ENCODE measurements at places on chromosomes 12 and 14.
A peak's percentile ranks its signal among the peaks of the same experiment; 100 is the strongest.

DNA sequence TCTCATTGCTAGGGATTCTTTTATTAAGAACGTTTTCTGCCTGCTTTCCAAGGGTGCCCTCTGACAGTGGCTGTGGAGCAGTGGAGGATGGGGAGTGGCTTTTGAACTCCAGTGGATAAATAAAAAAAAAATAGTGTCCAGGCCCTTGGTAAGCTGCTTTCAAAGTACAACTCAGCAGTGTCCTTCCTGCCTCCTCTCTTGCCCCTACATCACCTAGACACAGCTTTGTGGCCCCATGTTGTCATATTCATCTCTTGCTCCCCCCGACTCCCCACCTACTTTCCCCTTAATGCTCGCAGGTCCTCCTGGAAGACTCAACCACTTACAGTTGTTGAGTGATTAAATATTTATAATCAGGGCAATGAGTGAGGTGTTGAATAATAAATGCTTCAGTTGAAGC lies 880.9 kb downstream of the BCL11B start:
- DNase-seq = no peak

GRCh38 chr14:67395876-67396189 lies 16.1 kb downstream of the PLEK2 start:
- DNase-seq = no peak

DNA sequence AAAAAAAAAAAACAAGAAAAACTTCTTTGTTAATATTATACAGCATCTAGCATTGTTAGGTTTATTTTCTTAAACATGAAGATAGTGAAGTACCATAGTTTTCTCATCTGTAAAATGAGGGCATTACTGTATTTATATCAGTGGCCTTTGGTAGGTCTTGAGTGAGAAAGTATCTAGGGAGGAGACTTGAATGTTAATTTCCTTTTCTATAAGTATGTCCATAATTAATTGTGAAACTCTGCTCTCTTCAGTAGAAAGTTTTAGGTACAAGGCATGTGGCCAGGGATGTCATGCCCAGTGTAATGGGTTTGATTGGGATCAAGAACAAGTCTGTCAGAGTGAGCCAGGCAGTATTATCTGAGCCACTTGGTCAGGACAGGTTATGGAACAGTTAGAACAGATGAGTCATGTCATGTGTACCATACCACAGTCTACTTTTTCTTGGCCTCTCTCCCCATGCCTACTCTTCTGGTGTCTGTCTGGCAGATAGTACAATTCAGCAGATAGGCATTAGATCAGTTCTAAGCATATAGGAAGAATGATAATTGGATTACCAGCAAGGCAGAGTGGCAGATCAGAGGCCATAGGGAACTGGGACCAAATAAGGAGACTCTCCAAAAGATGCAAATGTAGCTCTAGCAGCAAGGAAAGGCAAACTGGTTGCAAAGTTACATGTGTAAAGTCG lies 30.4 kb downstream of the FBXO34 start:
- peak; percentile 81 for DNase-seq

DNA sequence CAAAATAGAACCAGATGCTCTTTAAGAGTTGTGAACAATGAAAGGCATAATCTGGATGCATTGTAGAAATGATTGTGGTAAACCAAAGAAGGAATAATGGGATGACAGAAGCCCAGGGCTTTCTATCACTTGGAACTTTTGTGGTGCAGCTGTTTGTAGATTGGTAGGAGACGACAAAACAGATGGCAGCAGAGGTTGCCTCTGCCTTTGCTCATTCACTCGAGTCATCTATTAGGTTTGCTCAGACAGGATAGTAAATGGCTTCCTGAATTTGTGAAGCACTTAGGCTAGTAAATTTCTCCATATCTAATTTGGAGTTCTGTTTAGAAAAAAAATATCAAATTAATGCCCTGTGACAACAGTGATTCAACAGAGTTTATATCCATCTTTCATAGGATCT lies 78.4 kb downstream of the FGD4 start:
- DNase-seq = peak; percentile 67

- no peak for DNase-seq
Measured at GRCh38 chr12:53849113-53849512, 89.5 kb upstream of the HOXC13 start.

GRCh38 chr12:122894193-122895121 lies 1.5 kb downstream of the VPS37B start:
- DNase-seq = peak; percentile 60

GRCh38 chr14:25753130-25753529 lies 703.2 kb upstream of the STXBP6 start:
- DNase-seq = no peak

DNA sequence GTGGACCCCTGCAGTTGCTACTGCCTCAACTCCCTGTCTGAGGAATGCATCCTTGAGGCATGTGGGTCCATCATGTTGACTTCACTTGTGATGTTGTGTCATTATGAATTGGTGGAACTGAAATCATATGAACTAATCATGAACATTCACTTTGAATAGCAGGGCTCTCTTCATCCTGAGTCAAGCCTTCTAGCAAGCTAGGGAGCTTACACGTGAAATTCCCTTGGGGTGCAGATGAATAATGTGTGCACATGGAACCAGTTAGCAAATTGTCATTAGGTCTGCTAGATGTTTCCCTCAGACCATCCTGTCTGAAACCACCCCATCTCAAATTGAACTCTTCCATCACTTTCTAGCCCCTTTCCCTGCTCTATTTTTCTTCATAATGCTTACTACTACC lies 3.6 kb downstream of the COQ6 start:
- no peak for DNase-seq

DNA sequence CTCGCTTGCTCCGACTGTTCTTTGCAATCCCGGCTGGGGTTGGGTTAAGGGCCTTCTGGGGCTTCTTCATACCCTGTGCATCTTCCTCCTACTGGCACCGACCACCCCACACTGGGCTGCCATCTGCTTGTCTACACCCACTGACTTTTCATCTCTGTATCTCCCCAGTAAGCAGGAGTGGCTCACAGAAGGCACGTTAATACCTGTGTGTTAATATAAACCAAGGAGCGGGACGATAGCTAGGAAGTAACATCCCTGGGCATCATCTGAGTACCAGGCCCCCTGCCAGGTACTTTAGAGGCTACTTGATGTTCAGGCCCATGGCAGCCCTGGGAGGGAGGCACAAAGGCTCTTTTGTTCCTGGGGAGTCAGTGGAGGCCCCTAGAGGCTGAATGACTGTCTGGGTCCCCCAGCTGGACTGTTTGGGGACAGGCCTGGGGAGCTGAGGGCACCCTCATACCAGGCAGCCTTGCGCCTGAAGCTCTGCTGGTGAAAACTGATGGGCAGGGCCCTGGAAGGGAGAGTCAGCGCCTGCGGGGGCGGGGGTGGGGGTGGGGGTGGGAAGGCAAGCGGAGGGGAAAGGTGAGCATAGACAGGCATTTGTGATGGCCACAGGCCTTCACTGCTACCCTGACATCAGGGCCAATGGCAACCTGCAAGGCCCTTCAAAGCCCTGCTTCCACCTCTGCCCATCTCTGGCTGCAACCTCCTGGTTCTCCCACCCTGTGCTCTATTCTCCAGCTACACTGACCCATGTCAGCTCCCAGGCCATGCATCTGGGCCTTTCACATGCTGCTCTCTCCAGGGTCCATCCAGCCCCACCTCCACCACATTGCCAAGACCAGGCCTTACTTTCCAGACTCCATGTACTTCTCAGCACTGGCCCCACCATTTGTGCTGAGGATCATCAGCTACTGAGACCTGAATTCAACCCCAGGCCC lies 34.2 kb upstream of the DEGS2 start:
- DNase-seq = no peak

- no peak for DNase-seq
Measured at GRCh38 chr12:6192604-6193380, 7.4 kb upstream of the CD9 start.

DNA sequence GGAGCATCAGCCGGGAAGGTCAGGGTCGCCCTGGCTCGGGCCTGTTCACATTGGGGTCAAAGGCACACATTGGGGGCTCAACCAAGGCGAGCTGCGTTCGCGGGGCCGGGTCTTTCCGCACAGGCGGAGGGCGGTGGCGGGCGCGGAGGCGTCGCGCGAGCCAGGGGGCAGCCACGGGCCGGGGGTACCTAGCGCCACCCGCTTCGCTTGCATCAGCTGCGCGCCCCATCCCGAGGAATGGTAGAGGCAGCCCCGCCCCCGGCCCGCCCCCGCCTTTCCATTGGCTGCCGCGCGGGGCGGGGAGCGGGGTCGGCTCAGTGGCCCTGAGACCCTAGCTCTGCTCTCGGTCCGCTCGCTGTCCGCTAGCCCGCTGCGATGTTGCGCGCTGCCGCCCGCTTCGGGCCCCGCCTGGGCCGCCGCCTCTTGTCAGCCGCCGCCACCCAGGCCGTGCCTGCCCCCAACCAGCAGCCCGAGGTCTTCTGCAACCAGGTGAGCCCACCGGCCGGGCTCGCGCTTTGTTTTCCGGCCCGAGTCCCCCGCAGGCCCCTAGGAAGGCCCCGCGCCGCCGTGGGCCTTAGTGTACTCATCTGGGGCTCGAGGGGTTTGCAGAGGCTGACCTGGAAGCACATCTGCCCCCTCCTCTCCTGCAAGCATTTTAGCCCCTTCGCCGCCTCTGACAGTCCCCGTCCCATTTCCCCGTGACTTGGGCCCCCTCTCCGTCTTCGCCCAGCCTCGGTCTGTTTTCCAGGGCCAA lies at the start of gene ALDH2:
TSS of gene ALDH2 (plus strand) at position 326 of the 754 bp plus-strand sequence. CDS start at position 376, 50 bp downstream.
- DNase-seq = peak; percentile 88

- DNase-seq = no peak
Measured at GRCh38 chr12:117344716-117345115, 16.7 kb downstream of the NOS1 start.

DNA sequence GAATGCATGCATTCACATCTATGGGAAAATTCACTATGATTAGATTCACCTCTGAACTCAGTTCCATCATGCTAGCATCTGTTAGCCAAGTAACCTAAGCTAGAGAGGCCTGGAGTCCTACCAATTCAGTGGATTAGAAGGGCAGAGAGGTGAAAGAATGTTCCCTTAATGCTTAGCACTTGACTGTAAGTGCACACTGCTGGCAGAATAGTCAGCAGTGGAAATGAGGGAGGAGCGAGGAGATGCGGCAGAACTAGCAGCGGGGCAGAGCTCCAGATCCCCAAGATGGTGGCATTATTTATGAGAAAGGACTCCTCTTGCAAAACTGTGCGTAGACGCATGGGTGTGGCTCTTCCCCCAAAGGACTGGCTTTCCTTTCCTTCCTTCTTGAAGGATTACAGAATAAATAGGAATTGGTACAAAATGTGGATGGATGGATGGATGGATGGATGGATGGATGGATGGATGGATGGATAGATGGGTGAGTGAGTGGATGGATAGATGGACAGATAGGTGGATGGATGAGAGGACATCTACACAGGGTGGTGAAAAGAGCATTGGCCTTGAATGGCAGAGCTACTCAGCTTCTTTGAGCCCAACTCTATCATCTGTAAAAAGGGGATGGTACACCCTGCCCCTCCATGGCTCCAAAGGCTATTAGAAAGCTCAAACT lies 227.2 kb downstream of the CHST11 start:
- peak; percentile 68 for DNase-seq

DNA sequence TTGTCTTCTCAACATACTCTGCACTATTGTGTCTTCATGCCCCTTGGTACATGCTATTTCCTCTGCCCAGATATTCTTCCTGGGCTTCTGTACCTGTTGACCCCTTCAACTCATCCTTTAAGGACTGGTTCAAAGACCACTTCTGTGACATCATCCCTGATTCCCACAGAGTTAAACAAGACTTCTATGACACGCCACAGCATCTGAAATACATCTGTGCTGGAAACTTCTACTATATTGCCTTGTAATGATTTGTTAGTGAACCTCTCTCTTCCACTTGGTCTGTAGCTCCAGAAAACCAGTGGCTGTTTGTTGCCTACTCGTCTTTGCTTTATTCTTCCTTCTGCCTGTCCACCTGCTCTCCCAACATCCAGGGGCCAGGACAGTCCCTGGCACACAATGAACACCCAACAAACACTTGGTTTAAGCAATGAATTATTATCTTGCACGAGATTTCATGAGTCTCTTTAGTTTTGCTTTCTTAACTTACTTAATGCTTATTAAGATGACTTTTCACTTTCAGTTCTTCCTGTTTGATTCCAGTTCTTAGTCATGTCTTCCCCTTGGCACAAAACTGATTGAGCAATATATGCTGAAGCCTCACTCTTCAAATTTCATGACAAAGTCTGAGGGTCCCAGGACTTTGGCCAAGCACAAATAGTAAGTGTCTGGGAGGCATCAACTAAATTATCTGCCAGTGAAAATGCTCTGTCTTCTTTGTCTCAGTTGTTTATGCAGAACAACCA lies 485.9 kb downstream of the APAF1 start:
- DNase-seq = no peak

- DNase-seq = no peak
Measured at GRCh38 chr12:108287227-108287626, 51.9 kb downstream of the CMKLR1 start.

DNA sequence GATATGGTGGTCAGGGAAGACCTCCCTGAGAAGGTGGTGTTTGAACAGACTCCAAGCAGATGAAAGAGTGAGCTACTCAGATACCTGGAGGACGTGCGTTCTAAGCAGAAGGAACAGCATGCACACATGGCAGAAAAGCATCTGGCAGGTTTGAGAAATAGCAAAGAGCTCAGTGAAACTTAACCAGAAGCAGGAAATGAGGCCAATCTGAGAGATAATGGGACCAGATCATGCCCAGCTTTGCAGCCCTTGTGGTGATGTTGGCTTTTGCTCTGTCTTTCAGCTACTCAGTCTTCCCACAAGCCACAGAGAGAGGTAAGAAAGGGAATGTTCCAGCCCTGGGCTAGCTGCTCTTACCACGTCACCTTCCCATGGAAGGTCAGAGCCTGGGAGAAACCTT lies 176.3 kb upstream of the GSC start:
- no peak for DNase-seq

DNA sequence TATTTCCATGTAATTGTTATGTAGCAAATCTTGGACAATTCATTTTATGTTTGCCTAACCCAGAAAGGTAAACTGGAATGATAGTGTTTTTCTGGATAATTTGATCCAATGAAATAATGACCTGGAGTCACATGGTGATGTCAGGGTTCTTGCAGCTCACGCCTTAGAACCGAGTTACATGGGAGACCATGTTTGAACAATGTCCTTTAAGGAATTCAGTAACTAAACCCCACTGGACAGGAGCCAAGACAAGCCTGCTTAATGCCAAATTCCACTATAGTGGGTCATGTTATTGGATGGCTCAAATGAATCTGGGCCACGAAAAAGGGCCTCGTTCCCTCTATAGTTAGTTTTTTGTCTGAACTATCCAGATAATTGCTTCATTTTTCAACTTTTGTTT lies 255.8 kb upstream of the HMGA2 start:
- no peak for DNase-seq

GRCh38 chr14:102994689-102995088 lies 62.7 kb downstream of the CDC42BPB start:
- DNase-seq = no peak

GRCh38 chr12:85489194-85489593 lies 209.2 kb downstream of the ALX1 start:
- DNase-seq = peak; percentile 13

DNA sequence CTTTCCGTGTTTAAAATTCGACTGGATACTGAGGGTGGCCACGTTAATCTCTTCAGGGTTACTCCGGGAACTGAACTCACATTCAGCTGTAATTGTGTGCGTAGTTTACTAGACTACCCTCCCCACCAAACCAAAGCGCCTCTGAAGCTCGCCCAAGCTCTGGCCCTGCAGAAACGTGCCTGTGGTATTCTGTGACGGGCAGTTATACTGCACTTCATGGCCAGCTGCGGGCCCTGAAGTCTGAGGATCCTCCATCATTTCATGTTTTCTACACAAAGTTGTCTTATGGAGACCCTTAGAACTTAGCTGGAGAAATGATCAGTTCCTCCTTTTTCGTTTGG lies 688 bp downstream of the ZNF26 start:
- DNase-seq = peak; percentile 46

- DNase-seq = no peak
Measured at GRCh38 chr14:61471297-61472005, 150.1 kb downstream of the PRKCH start.

GRCh38 chr14:87579036-87579435 lies 413.9 kb downstream of the GALC start:
- DNase-seq = no peak

Measured in NCI-H82 (cell line).